Liver (tissue), 10 donors: ENCODE measurements at places on chromosomes 1 and 21.

- no peak for DNase-seq
Observed at GRCh38 chr1:8742022-8742924, 75.2 kb downstream of the RERE start.

DNA sequence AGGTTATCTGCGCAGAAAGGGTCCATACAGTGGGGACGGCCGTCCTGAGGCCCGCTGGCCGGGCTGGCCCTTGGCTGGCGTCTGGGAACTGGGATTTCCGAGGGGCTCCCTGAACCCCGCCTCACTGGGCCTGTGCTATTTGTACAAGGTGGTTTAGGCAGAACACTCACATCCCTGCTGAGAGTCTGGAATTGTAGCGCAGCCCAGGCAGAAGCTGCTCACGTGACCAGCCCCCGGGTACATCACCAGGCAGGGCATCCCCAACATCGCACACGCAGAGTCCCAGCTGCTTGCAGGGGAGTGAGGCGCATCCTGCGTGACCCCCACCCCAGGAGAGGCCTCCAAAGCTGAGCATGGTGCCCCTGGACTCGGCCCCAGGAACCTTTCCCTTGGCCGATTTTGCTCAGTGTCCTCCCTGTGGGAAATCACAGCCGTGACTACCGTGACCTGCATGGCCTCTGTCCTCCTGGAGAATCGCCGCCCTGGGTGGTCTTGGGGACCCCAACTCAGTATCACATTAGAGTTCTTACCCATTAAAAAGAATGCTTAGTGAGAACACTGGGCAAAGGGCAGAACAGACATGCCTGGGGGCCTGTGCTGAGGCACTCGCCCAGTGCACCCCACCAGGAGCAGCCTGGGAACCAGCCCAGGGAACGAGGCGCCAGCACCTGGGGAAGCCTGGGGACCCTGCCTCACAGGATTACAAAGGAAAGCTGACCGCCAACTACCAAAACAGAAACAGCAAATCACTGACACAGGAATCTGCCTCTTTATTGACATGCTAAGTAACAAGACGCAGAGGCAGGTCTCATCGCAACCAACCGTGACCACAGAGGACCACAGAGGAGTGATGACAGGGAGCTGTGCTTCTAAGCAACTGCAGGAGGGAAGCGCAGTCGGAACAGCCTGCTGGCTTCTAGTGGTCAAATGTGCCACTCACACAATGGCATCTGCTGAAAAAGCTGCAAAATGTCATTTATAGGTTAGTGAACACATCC, 33.5 kb downstream of the UBE2G2 start:
- no peak for DNase-seq

DNA sequence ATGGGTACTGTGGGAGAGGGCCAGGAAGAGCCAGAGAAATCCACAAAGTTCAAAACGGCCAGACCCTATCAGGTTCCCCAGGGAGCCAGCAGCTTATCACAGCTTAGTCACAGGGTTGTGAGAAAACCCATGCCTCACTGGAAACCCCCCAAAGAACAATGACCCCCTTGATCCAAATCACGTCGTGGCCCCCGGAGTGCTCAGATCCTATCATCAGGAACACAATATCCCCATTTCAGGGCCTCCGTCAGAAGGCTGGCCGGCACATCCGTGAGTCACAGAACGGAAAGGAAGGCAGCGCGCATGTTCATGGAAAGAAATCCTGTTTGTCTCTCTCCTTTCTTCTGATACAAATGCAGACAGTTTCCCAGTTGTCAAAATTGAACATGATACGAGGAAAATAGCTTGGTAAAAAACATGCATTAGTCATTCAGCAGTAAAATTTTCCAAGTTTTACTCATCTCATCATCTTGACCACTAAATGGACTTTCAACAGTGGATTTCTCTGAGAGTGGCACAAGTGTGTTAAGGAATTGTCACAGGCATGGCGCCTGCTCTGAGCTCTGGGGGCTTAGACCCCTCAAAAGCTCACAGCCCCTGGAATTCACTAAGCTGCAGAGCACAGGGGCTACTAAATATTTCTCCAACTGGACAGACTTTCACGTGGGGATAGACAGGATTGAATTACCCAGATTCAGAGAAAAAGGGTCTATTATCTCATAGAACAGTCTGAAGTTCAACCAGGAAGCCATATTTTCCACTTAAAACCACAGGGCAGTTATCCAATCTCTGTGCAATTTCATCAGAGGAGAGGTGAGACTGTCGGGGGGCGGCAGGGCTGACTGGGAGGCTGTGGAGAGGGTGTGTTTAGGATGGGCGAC, 124.8 kb downstream of the RIPK4 start:
- DNase-seq = no peak

- no peak for DNase-seq
Observed at GRCh38 chr1:193631306-193631705, 444.9 kb upstream of the B3GALT2 start.

DNA sequence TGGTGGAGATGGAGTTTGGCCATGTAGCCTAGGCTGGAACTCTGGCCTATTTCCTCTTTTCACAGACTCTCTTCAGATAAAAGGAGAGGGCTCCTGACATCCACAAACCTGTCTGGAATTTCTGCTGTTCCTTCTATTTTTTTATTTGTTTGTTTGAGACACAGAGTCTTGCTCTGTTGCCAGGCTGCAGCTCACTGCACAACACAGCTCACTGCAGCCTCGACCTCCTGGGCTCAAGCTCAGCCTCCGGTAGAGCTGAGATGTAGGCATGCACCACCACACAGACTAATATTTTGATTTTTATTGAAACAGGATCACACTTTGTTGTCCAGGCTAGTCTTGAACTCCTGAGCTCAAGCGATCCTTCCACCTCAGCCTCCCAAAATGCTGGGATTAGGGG, 230.9 kb downstream of the TM2D1 start:
- no peak for DNase-seq

GRCh38 chr21:35682904-35683549, 377.3 kb downstream of the SETD4 start:
- DNase-seq = no peak
